ENCODE measurements at places on chromosomes 5 and 9.
A peak's percentile ranks its signal among the peaks of the same experiment; 100 is the strongest.

DNA sequence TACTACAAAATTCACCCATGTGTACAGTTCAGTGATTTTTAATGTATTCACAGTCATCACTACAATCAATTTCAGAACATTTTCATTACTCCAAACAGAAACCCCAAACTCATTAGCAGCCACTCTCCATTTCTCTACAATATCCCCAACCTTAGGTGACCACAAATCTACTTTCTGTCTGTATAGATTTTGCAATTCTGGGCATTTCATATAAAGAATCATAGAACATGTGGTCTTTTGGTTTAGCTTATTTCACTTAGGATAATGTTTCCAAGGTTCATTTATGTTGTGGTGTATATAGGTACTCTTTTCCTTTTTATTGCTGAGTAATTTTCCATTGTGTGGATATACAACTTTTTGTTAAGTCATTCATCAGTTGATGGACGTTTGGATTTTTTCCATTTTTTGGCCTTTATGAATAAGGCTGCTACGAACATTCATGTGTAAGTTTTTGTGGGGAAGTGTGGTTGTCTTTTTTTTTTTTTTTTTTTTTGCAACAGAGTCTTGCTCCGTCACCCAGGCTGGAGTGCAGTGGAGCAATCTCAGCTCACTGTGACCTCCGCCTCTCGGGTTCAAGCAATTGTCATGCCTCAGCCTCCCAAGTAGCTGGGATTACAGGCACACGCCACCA, 54.5 kb downstream of the DOCK8 start:
- DNase-seq: peak; percentile 68

DNA sequence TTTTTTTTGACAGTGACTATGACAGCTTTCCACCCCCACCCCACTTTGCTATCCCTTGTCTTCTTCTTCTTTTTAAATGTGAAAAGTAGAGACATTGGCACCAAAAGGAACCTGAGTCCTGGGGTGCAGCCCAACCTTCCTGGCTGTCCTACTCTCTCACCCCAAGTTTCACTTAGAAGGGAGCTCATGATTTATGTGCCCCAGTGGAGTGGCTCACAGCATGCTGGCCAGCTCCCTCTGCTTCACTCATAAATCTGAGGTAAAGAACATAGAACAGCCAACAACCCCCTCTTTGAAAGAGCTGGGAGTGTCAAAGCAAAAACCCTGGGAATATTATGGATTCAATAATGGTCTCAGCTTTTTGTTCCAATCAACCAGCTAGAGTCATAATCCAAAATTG, 196.3 kb upstream of the DAPK1 start:
- no peak for DNase-seq

GRCh38 chr9:28155671-28156070, 582.4 kb upstream of the C9orf72 start:
- no peak for DNase-seq

GRCh38 chr9:91571036-91571435, 147.4 kb upstream of the NFIL3 start:
- no peak for DNase-seq

GRCh38 chr5:128572051-128572929, 34.2 kb upstream of the FBN2 start:
- no peak for DNase-seq

- no peak for DNase-seq
Measured at GRCh38 chr5:51465165-51465564, 81.9 kb downstream of the ISL1 start.

DNA sequence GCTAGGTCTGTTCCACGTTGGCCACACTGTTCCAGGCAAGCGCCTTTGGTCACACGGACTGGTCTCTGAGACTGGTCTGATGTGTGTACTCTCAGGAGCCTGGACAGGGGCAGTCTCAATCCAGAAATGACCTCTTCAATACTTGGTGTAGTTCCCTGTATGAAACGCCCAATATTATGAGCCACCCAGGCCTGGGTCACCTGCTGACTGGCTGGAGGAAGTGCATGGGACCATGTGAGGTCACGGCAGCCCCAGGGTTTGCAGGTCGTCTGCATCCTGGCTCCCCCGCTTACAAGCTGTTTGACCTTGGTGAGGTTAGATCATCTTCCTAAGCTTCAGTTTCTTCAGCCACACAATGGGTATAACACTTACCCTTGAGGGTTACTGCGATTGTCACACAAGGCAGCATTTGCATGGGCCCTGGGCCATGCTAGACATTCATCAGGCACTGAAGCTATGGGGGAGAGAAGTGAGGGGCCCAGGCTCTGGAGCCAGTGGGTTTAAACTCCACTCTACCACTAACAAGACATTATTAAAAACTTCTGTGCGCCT, 5.2 kb upstream of the GRHPR start:
- no peak for DNase-seq

DNA sequence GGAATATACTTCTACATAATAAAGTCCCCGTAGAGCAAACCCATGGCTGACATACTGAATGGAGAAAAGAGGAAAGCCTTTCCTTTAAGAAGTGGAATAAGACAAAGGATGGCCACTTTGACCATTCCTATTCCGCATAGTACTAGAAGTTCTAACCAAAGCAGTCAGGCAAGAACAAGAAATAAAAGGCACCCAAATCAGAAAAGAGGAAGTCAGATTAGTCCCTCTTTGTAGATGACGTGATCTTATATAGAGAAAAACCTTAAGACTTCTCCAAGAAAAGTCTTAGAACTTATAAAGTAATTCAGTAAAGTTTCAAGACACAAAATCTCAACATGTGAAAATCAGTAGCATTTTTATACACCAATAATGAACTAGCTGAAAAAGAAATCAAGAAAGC, 133.9 kb downstream of the GIN1 start:
- DNase-seq: no peak

DNA sequence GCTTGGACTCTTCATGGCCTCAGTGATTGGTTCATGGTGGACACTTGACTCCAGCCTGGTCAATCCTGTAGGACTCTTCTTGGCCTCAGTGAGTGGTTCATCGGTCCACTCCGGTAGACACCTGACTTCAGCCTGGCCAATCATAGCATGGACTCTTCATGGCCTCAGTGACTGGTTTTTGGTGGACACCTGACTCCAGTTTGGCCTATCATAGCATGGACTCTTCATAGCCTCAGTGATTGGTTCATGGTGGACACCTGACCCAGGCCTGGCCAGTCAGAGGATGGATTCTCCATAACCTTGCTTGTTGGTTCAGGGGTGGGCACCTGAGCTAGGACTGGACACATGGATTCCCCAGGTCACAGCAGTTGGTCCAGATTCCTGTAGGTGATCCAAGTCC, 106.0 kb upstream of the ERCC6L2 start:
- DNase-seq: no peak

DNA sequence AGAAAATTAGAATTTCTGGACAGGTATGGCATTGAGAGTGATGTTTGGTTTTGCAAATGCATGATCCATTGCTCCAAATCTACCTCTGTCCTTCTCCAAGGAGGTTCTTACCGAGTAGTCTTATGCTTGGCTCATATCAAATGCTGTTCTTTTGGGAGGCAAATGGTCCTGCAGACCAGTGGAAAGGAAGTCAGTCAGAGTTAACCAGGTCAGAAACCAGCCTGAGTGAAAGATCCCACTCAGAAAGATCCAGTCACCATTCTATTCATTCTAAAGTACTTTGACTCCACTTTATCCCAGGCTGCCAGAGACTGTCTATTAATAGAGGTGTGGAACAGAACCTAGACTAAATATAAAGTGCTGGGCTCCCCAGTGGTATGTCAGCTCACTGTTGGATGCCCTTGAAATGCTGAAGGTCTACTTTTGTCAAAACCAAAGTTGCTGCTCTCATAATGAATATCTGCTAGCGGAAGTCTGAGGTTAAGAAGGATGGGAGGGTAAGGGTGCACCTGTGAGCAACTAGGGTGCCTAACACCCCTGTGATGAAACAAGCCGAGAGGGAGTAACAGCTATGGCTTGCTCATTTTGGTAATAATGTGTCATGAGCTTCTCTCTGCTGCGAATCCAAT, 302.2 kb downstream of the ZNF608 start:
- no peak for DNase-seq

DNA sequence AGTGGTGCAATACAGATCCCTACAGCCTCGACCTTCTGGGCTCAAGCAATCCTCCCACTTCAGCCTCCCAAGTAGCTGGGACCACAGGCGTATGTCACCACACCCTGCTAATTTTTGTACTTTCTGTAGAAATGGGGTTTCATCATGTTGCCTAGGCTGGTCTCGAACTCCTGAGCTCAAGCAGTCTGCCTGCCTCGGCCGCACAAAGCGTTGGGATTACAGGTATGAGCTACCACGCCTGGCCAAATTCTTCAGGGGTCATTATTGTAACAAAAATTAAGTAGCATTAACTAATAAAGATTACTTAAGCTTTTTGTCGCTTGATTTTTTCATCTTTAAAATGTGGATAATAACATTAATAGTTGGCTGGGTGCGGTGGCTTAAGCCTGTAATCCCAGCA, 195.3 kb upstream of the IER5L start:
- DNase-seq: no peak

- no peak for DNase-seq
Measured at GRCh38 chr9:134698111-134698510, 56.5 kb downstream of the COL5A1 start.

GRCh38 chr9:107782381-107782780, 292.8 kb upstream of the KLF4 start:
- peak; percentile 20 for DNase-seq

DNA sequence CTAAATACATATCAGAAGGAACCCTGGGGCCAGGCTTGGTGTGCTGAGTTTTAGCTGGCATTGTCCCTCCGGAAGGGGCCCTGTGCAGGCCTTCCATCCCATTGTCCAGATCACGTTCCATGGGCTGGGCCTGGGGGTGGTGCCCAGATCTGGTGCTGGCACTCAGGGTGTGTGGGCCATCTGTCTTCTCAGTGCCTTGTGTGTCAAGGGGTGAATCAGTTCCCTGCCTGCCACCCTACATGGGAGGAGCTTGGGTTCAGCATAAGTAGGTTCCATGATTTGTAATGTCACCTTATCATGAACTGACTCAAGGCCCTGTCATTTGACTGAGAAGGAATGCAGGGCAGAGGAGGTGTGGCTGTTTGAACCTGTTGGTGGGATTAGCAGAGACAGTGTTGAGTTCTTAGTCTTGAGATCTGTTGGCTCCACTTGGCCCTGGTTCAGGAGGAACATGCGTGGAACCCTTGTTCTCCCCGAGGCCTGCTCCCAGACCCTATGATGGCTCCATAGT, 176.8 kb downstream of the MACROH2A1 start:
- peak; percentile 34 for DNase-seq

DNA sequence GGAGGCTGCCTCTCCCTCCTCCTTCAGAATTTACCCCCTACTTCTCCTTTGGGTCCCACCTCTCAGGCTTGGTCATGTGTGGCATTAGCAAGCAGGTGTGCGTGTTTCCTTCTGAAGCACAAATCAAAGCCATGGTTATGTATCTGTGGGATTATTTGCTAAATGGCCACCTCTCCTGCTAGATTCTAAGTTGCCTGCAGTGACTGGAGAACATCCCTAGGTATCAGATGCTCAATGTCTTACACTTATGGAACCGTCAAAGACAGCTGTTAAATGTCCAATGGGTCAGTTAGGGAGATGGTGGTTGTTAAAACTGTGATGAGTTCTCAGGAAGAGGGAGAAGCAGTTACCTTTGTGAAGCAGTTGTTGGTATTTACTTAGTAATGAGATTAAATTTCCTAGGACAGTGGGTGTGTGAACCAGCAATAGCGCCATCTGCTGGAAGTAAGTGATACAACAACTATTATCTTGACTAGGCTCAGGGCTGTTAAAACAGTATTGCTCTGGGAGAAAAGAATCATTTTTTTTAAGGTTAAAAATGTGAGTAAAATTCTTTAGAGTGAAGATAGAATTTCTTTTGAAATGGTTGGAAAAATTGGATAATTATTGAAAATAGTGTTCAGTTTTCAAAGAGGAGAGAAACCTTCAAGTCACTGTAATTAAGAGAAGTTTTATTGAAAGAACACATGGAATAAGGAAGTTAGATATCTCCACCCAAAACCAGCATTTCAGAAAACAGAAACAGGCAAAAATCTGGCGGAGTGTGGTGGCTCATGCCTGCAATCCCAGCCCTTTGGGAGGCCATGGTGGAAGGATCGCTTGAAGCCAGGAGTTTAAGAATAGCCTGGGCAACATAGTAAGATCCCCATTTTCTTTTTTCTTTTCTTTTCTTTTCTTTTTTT, 71.3 kb downstream of the TMC1 start:
- peak; percentile 89 for DNase-seq

DNA sequence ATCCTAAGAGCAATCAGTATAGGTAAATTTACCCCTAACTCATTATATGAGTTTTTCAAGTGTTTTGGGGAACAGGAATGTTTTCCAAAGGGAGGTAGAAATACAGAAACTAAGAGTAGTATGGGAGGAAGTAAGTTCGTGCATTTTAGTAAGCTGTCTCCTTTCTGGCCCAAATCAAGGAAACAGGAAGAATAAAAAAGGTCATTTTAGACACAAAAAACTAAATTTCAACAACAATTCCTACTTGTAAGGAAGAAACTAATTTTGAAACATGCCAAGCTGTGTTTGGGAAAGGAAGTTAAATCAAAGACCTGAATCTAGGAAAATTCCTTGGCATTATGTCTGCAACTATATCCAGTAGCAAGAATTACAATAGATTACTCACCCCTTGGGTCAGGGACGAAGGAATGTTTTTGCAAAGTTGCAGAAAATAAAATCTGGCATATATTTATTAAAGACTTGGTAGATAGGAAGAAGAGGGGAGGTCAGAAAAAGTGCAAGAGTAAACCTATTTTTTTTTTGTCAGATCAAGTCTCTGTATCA, 6.5 kb upstream of the RPS6 start:
- DNase-seq: peak; percentile 17

DNA sequence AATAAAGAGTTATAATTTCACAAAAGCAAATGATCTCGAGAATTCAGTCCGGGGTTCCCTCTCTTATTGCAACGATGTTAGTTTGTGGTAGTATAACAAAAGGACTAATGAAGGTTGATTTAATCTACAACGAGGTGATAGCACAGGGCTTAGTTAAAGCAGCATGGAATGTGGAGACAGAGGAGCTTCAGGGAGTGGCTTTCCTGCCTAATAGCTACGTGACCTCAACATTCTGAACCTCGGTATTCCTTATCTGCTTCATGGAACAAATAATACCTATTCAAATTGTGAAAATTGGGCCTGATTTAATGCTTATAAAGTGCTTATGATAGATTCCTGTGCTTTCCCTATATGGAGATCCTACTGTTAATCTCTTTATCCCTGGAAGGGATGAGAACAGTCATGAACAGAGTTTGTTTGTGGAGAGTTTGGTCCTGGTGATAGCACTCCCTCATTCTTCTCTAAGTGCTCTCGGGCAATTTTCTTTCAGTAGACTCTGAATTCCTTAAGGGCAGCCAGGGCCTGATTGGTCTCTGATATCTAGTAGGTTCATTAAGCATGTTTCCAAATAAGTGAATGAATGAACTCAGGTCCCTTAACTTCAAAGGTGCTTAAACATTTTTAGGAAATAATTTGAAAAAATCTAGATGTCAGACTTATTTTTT, 104.1 kb upstream of the TUT7 start:
- DNase-seq: no peak

DNA sequence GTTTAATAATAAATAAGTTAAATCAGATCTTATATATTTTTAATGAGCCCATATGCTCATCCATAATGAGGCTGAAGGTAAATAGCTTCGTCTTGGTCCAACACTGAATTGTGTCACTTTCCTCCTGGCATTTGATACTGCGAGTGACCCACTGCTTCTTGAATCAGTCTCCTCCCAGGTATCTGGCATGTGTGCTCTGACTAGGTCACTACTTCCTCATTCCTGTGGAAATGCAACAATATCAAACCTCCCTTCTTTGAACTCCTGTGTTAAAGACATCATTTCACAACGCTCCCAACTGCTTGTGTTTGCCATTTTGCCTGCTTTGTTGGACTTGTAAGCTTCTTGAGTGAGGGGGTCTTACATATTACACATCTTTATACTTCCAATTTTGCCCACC, 157.7 kb downstream of the SLC24A2 start:
- no peak for DNase-seq

Data from suppressor macrophage treated with lipopolysaccharide for 1 hour (primary cell).